ENCODE measurements at places on chromosomes 2 and 18. TPM values are rescaled to one million over a fixed set of nuclear protein-coding genes. Genes with fewer than 3 reads are reported as not detected.

GRCh38 chr2:30448866-30449265, 1.8 kb downstream of the LCLAT1 start:
- H3K27ac ChIP-seq, result no peak overlapping the region
- no peaks in the 10 kb centered on the region for H3K27me3 ChIP-seq
- no peak for DNase-seq
- no peaks in the 10 kb centered on the region for H3K36me3 ChIP-seq

DNA sequence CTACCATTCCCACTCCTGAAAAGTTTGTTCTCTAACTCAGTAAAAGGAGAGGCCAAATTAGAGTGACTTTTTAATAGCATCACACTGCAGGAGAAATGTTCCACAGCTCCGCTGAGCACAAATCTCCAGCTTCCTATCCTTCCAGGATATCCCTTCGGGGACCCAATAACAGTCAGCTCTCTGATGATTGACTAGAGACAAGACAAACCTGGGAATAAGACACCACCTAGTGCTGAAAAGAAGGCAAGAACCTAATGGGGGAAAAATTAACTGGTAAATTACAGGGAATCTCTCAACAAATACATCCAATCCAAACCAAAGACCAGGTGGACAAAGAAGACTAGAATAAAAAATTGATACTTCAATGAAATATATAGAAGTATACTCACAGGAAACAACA, 977.1 kb upstream of the SOX11 start:
- no peak overlapping the region for H3K27ac ChIP-seq
- no peak for DNase-seq
- no peaks in the 10 kb centered on the region for H3K36me3 ChIP-seq
- no peak overlapping the region for H3K4me3 ChIP-seq
- no peaks in the 10 kb centered on the region for H3K27me3 ChIP-seq

DNA sequence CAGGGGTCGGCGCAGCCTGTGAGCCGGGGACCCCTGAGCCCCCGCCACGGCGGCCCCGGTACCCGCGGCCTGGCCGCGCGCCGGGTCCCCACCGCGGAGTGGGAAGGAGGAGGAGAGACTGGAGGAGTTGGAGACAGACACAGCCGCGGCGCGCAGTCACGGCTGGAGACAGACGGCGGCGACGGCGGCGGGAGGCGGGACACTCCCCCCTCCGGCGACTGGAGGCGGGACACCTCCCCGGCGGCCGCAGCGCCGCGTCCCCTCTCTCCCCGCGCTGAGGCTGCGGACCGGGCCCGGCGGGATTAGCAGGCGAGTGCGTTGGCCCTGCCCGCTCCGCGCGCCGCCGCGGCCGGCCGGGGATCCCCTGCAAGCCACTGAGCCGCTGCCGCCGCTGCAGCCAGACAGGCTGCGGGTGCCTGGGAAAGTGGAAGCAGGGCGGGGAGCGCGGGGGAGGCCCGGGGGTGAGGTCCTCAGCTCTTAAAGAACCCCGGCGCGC, 1.0 kb upstream of the LDLRAD4 start:
- peak overlapping the region; percentile 92 for H3K4me3 ChIP-seq
- peaks cover 48% of the 10 kb centered on the region for H3K4me1 ChIP-seq
- H3K27me3 ChIP-seq, result no peaks in the 10 kb centered on the region

GRCh38 chr18:22544626-22545025, 126.9 kb upstream of the CTAGE1 start:
- H3K4me3 ChIP-seq, result no peak overlapping the region
- H3K27ac ChIP-seq, result no peak overlapping the region
- no peaks in the 10 kb centered on the region for H3K27me3 ChIP-seq
- no peaks in the 10 kb centered on the region for H3K36me3 ChIP-seq
- H3K4me1 ChIP-seq, result no peaks in the 10 kb centered on the region
- no peak for DNase-seq

DNA sequence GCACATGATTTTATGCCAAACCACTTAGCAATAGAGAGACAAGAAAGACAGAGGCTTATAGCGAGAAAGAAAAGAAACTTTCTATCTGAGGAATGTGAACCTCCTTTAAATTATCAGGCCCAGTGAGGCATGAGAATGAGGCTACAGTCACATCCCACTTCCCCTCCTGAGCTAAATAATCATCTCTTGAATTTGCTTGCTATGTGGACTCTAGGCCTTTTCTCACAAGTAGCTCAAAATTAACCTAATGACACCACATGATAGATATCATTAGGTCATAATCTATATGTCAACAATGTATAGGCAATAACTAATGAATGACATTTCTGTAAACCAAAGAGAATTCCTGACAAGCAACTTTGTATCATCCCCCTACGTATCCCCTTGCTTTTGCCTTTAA, 301.5 kb upstream of the MGAT5 start:
- no peak for DNase-seq
- H3K36me3 ChIP-seq, result no peaks in the 10 kb centered on the region
- no peaks in the 10 kb centered on the region for H3K27me3 ChIP-seq

DNA sequence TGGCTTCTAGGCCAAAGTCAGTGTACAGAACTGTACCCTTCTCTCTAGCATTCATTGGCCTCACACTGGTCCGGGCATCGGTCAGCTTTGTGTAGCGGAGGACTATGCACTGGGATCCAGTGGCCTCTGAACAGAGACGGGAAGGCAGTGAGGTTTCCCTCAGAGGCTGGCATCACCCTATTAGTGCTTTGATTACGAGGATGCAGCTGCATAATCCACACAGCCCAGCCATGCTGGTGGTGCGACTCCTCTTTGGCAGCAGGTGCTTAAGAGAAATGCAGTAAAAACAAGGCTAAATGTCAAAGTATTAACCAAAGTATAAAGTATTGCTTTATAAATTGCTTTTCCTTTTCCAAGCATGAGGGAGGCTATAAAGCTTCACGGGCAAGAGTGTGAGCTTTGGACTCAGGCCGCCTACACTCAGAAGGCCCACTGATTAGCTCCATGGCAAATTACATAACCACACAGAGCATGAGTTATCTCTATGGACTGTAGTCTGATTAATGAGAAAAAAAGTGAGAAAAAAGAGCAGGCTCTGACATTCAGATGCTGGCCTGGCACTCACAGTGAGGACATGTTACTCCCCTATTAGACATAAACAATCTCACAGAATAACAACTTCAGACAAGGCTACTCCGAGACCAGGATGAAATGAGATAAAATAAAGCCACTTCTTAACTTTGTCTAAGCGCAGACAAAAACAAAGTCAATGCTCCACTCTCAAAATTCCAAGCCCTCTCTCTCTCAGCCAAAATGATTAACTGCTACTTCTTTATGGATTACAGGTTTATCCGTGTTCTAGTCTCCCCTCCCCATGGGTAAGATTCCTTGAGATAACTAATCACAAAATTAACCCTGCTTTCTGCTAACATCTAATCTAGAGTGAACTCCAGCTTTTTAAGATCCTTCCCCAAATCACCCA, 6.4 kb upstream of the CRYGC start:
- DNase-seq, result no peak
- H3K27me3 ChIP-seq, result no peaks in the 10 kb centered on the region
- H3K4me3 ChIP-seq, result no peak overlapping the region
- no peak overlapping the region for H3K27ac ChIP-seq
- no peaks in the 10 kb centered on the region for H3K36me3 ChIP-seq

PSD4 gene
- 0.82 TPM for polyA plus RNA-seq

DNA sequence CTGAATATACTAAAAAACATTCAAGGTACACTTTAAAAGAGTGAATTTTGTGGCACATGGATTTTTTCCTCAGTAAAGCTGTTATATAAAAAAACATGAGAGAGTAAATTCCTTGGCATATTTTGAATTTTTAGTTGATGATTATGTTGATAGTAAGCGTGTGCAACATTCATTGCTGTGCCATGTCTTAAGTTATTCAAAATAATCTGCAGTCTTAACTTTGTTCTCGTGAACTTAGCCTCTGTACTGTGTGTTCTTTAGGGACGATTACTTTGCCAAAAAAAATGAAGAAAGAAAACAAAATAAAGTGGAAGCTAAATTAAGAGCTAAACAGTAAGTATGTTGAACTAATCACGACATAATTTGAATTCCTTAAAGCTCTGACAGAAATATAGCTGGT, 9.6 kb downstream of the SSB start:
- DNase-seq, result no peak
- no peaks in the 10 kb centered on the region for H3K27me3 ChIP-seq
- no peak overlapping the region for H3K4me3 ChIP-seq
- no peak overlapping the region for H3K27ac ChIP-seq
- H3K36me3 ChIP-seq, result peaks cover 87% of the 10 kb centered on the region

ANO7 gene
- 0.22 TPM for polyA plus RNA-seq

UPP2 gene
- polyA plus RNA-seq, result not detected

GRCh38 chr2:63786471-63786870, 55.2 kb upstream of the UGP2 start:
- no peak overlapping the region for H3K27ac ChIP-seq
- no peaks in the 10 kb centered on the region for H3K36me3 ChIP-seq
- DNase-seq, result no peak
- H3K4me1 ChIP-seq, result peaks cover 25% of the 10 kb centered on the region
- H3K4me3 ChIP-seq, result no peak overlapping the region

GRCh38 chr2:105404736-105405135, 5.9 kb upstream of the FHL2 start:
- no peak for DNase-seq
- H3K4me3 ChIP-seq, result no peak overlapping the region
- peaks cover 39% of the 10 kb centered on the region for H3K4me1 ChIP-seq
- H3K27ac ChIP-seq, result peak overlapping the region; percentile 87
- no peaks in the 10 kb centered on the region for H3K27me3 ChIP-seq
- H3K36me3 ChIP-seq, result no peaks in the 10 kb centered on the region

DNA sequence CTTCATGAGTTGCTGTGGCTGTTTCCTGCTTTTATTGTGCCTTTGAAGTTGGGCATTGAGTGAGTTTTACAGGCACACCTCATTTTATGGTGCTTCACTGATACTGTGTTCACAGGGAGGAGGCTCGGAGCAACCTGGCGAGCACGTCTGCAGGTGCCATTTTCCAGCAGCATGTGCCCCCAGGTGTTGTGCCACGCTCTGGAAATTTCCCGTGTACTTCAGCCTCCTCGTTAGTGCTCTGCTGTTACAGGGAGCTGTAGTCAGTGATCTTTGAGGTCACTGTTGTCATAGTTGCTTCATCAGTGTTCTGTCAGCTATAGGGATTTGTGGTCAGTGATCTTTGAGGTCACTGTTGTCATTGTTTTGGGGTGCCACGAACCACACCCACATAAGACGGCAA, 20.1 kb downstream of the CTDP1 start:
- DNase-seq, result no peak
- peak overlapping the region; percentile 66 for H3K27ac ChIP-seq
- no peaks in the 10 kb centered on the region for H3K27me3 ChIP-seq
- H3K36me3 ChIP-seq, result peaks cover 60% of the 10 kb centered on the region

GRCh38 chr2:163247847-163248220, 409.3 kb upstream of the KCNH7 start:
- DNase-seq, result no peak
- no peak overlapping the region for H3K27ac ChIP-seq
- no peaks in the 10 kb centered on the region for H3K27me3 ChIP-seq

DNA sequence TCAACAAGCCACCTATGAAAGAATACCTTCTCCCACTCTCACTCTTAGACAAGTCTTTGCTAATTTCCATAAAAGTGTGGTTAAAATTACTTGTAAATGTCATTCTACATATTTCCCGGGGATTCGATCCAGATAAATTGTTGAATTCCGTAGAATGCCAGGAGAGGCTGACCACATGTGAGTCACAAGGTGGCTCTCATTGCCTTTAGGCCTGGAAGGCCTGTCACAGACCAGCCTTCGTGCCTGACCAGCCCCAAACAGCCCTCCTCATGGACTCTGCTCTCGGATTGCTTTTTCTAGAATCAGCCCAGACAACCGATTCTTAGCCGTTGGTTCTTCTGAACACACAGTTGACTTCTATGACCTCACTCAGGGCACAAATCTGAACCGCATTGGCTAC, 86.0 kb downstream of the RTN4 start:
- H3K36me3 ChIP-seq, result no peaks in the 10 kb centered on the region
- peak overlapping the region; percentile 39 for H3K27ac ChIP-seq
- no peaks in the 10 kb centered on the region for H3K27me3 ChIP-seq
- no peak for DNase-seq

DNA sequence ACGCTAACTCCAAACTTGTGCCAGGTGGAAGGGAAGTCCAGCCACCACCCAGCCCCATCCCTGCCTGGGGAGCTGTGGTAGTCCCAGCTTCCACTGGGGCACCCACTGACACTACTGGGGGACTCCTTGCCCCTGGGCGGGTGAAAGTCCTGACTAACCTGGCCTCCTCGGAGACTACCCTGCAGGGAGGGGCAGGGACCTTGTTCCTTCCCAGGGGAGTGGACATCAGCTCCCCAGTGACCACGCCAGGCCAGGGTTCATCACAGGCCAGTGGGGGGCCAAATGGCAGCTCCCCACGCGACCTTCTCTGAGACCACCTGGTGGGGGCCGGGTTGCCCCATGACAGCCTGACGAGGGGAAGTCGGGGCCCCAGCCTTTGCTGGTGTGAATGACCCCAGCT, 420.0 kb upstream of the SALL3 start:
- no peak for DNase-seq
- no peaks in the 10 kb centered on the region for H3K4me1 ChIP-seq
- no peaks in the 10 kb centered on the region for H3K36me3 ChIP-seq
- H3K27me3 ChIP-seq, result no peaks in the 10 kb centered on the region

DNA sequence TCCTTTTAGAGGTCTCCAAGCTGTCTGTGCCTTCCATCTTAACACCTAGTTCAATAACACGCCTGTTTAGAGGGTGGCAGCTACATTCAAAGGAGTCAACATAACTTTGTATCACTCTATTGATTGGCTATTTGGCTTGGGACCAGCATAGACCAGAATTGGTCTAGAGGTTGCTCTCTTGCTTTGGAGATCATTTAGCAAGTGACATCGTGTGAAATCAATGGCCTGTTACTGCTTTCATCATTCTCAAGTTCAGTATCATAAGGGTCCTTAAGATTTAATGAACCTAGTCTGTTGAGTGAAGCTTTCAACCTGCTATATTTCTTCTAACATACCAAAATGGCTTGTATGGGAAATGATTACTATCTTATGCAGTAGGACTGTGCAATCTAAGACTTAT, 768.2 kb downstream of the NRXN1 start:
- no peaks in the 10 kb centered on the region for H3K4me1 ChIP-seq
- H3K27me3 ChIP-seq, result no peaks in the 10 kb centered on the region
- DNase-seq, result no peak
- H3K36me3 ChIP-seq, result no peaks in the 10 kb centered on the region
- H3K27ac ChIP-seq, result no peak overlapping the region
- no peak overlapping the region for H3K4me3 ChIP-seq

COLEC11 gene
- 0.35 TPM for polyA plus RNA-seq

- H3K36me3 ChIP-seq, result no peaks in the 10 kb centered on the region
- DNase-seq, result no peak
- H3K27me3 ChIP-seq, result no peaks in the 10 kb centered on the region
- no peaks in the 10 kb centered on the region for H3K4me1 ChIP-seq
- no peak overlapping the region for H3K27ac ChIP-seq
Measured at GRCh38 chr2:184677171-184677570, 78.8 kb downstream of the ZNF804A start.

- no peaks in the 10 kb centered on the region for H3K36me3 ChIP-seq
- DNase-seq, result peak; percentile 55
- H3K4me1 ChIP-seq, result no peaks in the 10 kb centered on the region
- H3K4me3 ChIP-seq, result no peak overlapping the region
Measured at GRCh38 chr18:50401888-50402287, 27.0 kb downstream of the SKA1 start.

GRCh38 chr18:46098616-46098933, 479 bp upstream of the ATP5F1A start:
- H3K4me3 ChIP-seq, result peak overlapping the region; percentile 90
- no peaks in the 10 kb centered on the region for H3K27me3 ChIP-seq
- peak overlapping the region; percentile 91 for H3K27ac ChIP-seq
- DNase-seq, result no peak

- no peak for DNase-seq
- no peaks in the 10 kb centered on the region for H3K36me3 ChIP-seq
- H3K4me3 ChIP-seq, result no peak overlapping the region
- H3K27ac ChIP-seq, result no peak overlapping the region
Measured at GRCh38 chr2:154758871-154759270, 60.4 kb downstream of the KCNJ3 start.

TSPYL6 gene
- polyA plus RNA-seq, result not detected

Data from psoas muscle (tissue), 8 donors.